ENCODE measurements at places on chromosomes 7 and 10.
A peak's percentile ranks its signal among the peaks of the same experiment; 100 is the strongest.

GRCh38 chr7:80135309-80136104, 876 bp downstream of the GNAI1 start:
- DNase-seq, result peak; percentile 44

- DNase-seq, result no peak
Measured at GRCh38 chr7:93945756-93946535, 24.4 kb downstream of the GNG11 start.

- no peak for DNase-seq
Measured at GRCh38 chr7:1295776-1296355, 63.2 kb downstream of the UNCX start.

GRCh38 chr10:123870260-123870659, 21.3 kb downstream of the CPXM2 start:
- DNase-seq, result no peak

DNA sequence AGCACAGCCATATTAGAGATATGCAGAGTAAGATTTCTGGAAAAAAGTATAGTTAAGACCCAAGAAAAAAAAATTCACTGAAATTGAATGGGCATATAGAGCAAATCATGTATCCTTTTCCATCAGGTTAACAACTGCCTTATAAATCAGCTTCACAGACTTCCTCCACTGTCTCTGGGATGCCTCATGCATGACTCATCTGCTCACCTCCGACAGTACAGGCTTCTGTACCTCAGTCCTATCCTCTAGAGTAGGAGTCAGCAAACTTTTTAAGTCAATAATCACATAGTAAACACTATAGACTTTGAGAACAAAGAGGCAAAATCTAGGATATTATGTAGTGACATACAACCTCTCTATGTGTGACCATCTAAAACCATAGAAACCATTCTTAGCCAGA, 211.6 kb upstream of the SP8 start:
- DNase-seq, result no peak

DNA sequence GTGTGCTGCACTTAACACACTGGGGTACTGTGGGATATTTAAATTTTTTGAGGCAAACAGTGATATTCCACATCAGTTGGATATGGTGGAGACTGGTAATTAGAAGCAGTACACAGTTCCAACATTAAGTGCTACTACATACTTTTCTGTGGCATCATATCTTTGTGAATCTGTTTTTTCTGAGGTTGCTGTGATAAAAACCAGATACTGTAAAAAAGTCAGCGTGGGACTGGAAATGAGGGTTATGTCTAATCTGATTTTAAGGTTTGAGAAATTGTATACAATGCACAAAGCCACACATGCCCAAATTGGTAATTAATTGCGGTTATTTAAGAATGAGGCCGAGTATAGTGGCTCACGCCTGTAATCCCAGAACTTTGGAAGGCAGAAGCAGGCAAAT, 41.2 kb downstream of the TBC1D12 start:
- no peak for DNase-seq

- DNase-seq, result peak; percentile 54
Measured at GRCh38 chr10:17758200-17758599, 6.2 kb downstream of the TMEM236 start.

DNA sequence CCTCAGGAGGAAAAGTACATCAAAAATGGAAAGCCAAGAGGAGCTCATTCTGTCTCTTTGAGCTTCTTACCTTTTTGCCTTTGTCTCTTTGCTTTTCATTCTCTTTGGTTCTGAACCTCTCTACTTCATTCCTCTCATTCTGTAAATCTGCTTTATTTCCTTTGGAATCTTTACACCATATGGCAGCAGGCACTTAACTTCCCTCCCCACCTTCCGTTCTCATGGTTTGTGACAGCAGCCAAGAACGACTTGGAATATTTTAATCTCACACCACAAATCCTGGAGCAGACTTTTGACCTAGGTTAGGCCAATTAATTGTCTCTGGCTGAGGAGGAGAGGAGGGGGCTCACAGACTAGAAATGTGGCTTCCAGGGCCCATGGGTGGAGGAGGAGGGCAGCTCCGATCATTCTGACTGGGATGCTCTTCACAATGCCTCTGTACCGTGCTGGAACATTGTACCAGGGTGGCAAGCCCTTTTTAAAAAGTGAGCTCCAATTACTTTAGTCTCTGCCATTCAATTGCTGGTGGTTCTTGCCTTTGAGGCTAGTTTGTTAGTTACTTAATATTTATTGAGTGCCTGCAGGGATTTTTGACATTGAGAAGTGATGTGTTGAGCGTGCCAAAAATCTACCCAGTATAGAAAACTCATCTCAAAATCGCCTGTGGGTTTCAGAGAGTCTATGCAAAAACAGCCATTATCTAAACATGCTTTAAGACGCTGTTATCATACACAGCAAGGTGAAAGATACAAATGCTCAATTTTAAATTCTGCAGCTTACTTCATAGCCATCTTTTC, 386.6 kb downstream of the DPP6 start:
- DNase-seq, result no peak

- no peak for DNase-seq
Measured at GRCh38 chr7:47550788-47551470, 31.0 kb downstream of the TNS3 start.

- no peak for DNase-seq
Measured at GRCh38 chr7:138749960-138750359, 47.8 kb upstream of the TMEM213 start.

GRCh38 chr10:121709675-121710073, 111.4 kb upstream of the FGFR2 start:
- DNase-seq, result no peak

DNA sequence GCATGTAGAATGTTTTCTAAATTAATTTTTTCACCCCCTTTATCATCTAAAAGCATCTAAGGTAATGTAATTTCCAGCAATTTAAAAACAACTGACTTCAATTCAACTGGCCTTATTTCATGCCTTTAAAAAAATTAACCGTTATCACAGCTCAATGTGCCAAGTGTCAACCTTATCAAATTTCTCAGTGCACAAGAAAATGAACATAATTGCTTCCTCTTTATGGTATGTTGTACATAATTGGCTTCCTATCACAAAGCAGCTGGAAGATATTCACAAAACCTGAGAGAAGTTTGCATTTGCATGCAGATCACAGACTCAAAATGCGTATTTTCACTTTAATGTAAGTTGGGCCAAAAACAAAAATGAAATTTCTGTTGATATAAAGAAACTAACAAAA, 966.4 kb downstream of the GRM8 start:
- no peak for DNase-seq

DNA sequence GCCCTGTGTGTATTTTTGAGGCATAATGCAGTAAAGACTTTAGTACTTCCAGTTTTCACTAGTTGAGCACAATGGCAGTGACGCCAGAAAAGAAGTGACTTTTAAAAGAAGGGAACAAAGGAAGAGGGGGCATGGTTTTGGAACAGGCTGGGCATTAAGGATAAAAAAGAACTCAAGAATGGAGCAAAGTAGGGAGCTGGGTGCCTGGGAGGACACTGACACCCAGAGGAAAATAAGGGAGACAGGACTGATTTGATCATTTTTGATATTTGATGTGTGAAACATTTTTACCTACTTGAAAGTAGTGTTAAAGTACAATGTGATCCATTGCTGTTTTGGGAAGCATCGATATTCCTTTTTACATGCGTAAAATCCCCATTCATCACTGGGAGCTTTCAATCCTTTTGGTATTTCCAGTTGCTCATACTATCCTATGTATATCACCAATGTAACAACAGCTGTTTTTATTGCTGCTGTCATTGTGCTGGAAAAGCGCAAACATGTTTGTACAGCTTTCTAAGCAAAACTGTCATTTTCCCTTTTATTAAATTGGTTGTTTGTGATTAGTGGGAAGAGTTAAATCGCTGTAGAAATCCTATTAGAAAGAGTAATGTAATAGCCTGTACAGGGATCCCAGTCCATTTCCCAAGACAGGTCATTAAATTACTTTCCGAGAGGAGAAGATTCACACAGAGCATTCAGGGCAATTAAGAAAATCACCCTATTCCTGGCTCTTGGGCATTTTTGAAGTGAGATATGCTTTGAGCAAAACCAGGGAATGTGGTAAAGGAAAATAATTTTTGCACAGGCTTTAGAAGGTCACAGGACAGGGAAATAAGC, 85.2 kb downstream of the ADAM12 start:
- DNase-seq, result no peak
